ENCODE measurements at places on chromosomes 2 and 18.
A peak's percentile ranks its signal among the peaks of the same experiment; 100 is the strongest.

DNA sequence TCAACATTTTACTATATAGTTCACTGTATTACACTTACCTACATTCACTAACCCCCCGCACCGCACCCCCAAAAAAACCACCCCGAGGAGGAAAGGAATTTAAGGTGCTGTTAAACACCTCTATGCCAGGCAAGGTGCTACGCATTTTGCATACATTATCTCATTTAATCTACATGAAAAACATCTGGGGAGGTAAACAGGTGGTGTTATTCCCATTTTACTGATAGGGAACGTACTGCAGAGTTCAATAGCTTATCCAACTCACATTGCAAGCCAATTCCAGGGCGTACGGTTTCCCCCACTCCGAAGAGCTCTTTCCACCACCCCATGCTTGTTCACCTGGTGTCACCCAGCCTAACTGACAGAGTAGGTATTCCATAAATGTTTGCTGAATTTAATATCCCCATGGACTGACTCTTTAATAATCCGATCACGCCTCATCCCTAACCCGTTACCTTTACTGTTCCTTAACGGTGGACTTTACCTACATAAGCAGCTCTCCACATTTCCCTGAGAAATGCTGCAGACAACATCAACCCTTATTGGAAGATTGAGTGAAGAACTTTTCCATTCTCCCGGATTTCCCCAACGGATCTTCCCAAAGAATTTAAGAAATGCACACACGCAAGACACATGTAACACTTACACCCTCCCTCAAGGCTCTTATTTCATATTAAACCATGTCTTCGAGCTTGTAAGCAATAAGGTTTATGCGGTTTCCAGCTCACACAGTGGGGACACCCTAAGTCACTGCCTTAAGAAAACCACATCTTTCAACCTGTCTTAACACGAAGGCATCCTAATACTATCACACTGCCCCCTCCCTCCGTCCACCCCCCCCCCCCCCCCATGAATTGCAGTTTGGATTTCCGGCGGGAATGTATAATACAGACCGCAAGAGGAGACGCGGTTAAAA is 1.2 kb downstream of the RAPH1 start:
- peak; percentile 63 for DNase-seq

- DNase-seq, result no peak
These were observed 46.3 kb downstream of the TMEM247 start for GRCh38 chr2:46525522-46526155.

DNA sequence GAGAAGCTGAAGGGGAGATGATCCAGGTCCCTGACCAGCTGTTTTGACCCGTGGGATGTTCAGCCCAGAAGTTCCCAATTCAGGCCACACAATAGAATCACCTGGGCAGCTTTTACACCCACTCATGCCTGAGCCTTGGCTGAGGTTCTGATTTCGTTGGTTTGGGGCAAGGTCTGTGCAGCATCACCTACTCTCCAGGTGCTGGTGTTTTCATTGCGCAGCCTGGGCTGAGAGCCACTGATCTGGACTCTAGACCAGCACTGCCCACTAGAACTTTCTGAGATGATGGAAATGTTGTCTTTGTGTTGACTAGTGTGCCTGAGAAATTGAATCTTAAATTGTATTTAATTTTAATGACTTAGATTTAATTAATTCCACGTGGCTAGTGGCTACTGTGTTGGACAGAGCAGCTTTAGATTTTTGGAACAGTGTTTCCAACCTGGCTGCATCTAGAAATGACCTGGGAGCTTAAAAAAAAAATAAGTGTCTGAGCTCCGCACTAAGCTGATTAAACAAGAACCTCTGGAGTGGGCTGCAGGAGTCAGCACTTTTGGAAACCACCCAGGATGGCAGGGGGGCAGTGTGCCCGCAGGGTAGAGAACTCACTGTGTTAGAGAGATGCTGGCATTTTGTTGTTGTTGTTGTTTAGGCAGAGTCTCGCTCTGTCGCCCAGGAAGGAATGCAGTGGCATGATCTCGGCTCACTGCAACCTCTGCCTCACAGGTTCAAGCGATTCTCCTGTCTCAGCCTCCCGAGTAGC is 33.7 kb downstream of the DYSF start:
- DNase-seq, result no peak

GRCh38 chr2:15010346-15010745 is 377.8 kb downstream of the LRATD1 start:
- DNase-seq, result no peak

GRCh38 chr2:26399771-26400376 is 1.8 kb upstream of the DRC1 start:
- DNase-seq, result no peak

GRCh38 chr2:85577386-85578242 is at the start of gene VAMP8:
Gene VAMP8, plus strand, starts transcription at chr2:85577586. Its CDS starts 61 bp downstream, at chr2:85577647.
- DNase-seq, result peak; percentile 91

- DNase-seq, result no peak
These were observed 63.2 kb downstream of the ASAP2 start for GRCh38 chr2:9269695-9270360.

DNA sequence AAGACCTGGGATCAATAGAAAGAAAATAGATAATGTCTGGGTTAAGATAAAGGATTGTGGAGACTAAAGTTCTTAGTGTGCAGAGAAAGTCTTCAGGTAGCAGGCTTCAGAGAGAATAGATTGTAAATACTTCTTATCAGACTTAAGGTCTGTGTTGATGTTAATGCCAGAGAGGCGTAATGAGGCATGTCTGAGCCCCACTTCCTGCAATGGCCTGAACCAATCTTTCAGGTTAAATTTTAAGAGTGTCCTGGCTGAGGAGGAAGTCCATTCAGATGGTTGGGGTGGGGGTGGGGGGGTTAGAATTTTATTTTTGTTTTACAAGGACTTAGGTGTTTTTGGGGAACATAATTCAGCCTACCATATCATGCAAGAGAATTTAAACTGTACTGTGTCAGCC is 129.5 kb downstream of the EVA1A start:
- DNase-seq, result no peak

DNA sequence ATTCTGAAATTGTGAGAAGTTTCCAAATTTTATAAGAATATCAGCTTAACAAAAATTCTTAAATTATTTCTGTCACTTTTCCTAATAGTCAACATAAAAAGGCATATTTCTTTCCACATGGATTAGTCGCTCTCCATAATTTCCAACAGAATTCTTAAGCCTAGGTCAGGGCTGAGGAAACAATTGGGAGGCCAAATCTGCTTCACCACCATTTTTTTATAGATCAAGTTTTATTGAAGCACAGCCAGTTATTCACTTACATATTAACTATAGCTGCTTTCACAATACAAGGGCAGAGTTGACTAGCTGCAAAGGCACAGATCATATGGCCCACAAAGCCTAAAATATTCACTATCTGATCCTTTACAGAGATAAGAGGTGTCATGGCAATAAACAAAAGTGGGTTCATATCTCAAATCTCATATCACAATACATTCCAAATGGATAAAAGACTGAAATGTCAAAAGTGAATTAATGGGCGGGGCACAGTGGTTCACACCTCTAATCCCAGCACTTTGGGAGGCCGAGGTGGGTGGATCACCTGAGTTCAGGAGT is 18.7 kb downstream of the MEMO1 start:
- no peak for DNase-seq

- DNase-seq, result no peak
These were observed 62.4 kb upstream of the LTBP1 start for GRCh38 chr2:32884346-32884745.

GRCh38 chr2:215920244-215921100 is 92.9 kb downstream of the MREG start:
- DNase-seq, result peak; percentile 75

DNA sequence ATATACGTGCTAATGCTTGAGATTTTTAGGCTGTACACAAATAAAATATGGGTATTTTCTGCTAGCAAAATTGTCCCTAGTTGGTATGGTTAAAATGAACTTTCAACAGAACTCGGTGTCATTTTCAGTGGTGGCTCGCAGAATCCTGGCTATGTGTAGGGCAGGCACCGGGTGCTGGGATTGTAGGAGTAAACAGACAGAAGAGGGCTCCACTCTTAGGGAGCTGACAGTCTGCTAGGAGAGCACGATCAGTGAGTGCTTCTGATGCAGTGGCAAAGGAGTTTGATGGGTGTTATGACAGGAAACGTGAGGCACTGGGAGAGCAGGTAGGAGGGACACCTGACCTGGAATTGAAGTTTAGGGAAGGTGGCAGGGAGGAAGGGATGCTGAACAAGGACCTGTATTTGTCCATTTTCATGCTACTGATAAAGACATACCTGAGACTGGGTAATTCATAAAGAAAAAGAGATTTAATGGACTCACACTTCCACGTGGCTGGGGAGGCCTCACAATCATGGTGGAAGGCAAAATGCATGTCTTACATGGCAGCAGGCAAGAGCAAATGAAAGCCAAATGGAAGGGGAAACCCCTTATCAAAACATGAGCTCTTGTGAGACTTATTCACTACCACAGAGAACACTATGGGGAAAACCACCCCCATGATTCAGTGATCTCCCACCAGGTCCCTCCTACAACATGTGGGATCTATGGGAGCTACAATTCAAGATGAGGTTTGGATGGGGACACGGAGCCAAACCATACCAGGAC is 105.4 kb upstream of the LCLAT1 start:
- DNase-seq, result no peak

DNA sequence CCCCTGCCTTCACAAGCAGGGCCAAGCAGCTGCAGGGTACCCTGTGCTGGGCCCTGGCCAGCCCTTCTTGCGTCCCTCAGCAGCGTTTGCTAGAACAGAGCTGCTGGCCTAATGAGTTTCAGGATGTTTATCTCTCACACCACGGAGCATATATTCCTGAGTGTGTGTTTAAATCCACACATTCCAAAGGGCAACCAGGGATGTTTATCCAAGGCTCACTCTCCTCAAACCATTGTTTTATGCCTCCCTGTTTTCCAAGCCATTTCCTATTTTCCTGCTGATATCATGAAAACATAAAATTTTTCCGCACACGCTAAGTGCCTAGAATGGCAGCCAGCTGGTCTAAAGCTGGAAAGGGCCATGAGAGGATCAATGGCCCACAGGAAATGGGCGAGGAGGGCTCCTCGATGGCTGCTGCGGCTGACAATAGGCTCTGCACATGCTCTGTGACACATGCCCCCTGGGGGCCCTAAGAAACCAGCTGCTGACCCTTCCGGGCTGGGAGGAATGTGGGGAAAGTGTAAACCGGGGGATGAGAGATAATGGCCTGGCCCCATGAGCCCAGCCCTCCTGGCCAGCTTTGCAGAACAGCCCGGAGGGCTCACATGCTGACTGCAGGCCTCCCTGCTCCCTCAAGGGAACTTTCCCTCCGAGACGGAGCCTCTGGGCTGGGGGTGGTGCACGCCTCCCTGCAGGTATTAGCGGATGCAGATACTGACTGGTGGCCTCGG is 194.0 kb downstream of the NDUFA10 start:
- DNase-seq, result no peak

GRCh38 chr18:40473221-40474029 is 1481.6 kb upstream of the PIK3C3 start:
- no peak for DNase-seq

DNA sequence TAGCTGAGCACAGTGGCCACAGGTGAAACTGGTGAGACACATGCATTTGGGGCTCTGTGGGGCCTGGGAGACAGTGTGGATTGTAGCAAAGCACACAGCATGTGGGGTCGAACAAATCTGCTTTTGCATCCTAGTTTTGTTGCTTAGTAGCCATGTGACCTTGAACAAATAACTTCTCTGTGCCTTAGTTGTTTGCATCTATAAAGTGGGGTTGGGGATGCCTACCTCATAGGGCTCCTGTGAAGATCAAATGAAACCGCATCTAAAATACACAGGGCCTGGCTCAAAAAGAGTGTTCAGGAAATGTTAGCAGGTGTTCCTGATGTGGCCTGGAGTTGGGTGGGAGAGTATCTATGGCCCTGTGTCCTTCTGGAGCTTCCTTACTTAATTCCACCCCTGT is 30.3 kb upstream of the CATIP start:
- DNase-seq, result no peak

GRCh38 chr2:184677171-184677570 is 78.8 kb downstream of the ZNF804A start:
- no peak for DNase-seq

DNA sequence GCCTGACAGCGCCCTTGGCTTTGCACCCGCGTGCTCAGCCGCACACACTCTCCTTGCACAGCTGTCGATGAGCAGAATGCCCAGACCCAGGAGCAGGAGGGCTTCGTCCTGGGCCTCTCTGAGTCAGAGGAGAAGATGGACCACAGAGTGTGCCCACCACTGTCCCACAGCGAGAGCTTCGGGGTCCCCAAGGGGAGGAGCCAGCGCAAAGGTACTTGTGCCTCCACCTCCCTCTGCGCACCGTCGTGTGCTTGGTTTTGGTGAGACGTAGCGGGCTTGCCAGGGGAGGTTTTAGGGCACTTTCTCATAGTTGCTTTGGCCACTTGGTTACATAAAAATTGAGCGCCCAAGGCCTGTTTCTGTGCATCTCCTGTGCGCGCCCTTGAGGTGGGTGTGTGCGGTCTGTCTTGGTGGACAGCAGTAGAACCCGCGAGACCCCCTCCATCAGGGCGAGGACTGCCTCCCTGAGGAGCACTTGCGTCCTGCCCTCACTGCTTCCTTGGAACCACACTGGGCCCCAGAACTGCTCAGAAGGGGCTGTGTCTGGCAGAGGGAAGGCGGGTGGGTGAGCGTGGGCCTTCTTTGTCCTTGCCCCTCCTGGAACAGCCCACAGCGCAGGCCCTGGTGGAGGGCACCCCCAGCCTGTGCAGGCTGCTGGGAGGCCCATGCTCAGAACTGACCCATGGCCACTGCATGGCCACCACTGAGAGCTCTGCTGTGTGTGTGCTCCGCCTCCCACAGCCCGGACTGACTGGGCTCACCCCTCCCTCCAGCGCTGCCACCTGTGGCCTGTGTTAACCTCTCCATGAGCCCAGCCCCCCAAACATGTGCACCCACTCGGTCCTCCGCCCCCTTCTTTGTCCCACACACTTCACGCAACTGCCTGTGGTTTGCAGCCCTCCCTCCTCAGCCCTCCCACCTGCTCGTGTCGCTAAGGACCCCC is 95.9 kb downstream of the DGKD start:
- DNase-seq, result no peak

DNA sequence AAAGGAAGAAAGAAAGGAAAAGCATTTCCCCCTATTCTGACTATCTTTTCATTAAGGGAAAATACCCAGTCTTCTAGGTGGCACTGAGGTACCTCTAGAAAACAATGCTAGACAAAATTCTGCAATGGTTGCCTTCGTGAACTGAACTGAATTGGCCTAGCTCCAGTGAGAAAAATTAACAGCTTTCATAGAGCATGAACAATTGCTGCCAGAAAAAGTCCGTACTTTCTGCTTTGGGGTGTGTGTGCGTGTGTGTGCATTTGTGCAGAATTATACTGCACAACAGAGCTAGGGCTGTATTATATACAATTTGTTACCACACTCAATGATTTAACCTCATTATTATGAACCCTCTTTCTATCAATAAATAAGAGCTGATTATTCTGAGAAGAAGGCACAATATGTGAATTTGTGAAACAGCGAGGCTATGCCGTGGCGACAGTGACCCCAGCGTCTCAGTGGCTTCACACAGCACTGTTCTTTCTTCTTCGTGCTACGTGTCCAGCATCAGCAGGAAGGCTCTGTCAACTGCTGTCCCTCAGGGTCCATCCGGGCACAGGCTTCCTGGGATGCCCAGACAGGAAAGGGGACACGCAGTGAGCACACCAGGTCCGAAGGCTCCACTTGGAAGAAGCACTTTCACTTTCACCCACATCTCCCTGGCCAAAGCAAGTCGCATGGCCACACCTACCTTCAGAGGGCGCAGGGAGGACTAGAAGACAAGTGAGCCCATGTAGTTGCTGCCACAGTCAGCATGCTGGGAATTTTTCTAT is 47.5 kb downstream of the PTGR3 start:
- DNase-seq, result peak; percentile 10
